Skeletal muscle cell (primary cell): ENCODE measurements at places on chromosomes 2 and 18.

- DNase-seq: peak; percentile 12
Measured at GRCh38 chr2:217521820-217522219, 481.0 kb downstream of the TNS1 start.

GRCh38 chr18:49185623-49186022, 234.9 kb upstream of the SMAD7 start:
- DNase-seq: no peak

DNA sequence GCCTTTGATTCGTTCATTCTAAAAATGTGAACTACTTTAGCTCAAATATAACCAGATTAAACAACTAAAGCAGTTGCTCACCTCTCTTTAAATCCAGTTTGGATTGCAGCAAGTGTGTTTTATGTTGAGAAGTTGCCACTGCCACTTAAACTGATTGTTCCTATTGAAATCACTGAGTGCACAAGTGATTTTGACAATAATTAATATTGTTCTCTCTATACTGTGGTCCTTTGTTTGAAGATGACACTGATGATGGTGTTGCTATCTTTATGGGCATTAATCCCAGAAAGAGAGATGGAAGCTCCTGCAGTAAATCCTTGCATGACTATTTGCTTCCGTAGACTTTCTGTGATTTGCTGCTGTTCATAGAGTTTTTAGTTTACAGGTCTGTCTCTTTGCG, 251.4 kb upstream of the ZEB2 start:
- DNase-seq: no peak

GRCh38 chr2:235382601-235383000, 111.2 kb upstream of the AGAP1 start:
- no peak for DNase-seq

- DNase-seq: no peak
Measured at GRCh38 chr2:226270285-226271058, 529.1 kb downstream of the IRS1 start.

DNA sequence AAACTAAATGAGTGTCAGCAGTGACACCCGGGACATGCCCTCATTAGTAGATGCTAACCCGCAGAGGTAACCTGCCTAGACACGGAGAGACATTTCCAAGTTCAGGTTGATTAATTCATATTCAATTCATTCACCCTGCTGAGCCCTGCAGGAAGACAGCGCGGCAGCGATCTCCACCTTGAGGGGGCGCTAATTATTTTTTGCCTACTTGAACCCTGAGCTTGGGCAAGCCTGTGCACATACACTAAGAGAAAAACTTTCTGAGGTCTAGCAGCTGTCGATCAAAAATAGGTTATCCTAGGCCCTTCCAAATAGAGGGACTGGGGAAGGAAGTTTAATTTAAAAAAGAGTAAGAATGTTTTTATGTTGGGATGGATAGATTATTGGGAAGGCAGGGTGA, 1.3 kb upstream of the LYPD6 start:
- DNase-seq: no peak

- DNase-seq: no peak
Measured at GRCh38 chr2:2033691-2034090, 289.4 kb upstream of the PXDN start.

DNA sequence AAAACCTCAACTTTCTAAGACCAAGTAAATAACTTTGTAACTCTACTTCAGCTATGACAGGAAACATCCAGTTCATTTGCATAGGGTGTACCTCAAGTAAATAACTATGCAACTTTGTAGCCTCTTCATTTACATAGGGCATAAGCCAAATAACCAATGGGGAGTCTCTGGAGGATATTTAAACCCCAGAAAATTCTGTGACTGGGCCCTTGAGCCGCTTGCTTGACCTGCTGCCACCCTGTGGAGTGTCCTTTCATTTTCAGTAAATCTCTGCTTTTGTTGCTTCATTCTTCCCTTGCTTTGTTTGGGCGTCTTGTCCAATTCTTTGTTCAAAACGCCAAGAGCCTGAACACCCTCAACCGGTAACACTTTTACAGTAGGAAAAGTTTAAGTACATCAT, 1112.7 kb upstream of the NRXN1 start:
- no peak for DNase-seq

GRCh38 chr2:176155356-176156044, 1.6 kb upstream of the HOXD3 start:
- no peak for DNase-seq

GRCh38 chr2:71829008-71829407, 318.7 kb downstream of the CYP26B1 start:
- no peak for DNase-seq

DNA sequence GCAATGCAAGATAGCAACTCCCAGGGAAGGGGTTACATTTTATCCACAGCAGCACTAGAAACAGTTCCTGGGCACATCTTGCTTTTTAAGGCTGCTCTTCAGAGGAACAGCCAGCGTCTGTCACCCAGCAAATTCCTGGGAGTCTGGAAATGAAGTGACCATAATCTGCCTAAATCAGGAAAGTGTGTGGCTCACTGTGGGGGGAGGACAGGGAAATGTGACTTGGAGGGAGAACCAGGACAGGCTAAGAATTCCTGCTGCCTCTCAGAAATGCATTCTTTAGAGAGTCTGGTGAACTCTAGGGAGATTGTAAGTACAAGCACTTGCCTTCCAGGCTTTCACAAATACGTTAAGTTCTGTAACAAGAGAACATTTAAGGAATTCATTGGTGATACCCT, 364.3 kb upstream of the SPHKAP start:
- no peak for DNase-seq

GRCh38 chr2:227761740-227762476, 16.2 kb downstream of the SCYGR8 start:
- DNase-seq: no peak

- DNase-seq: peak; percentile 24
Measured at GRCh38 chr2:63658176-63658968, 69.6 kb downstream of the MDH1 start.

DNA sequence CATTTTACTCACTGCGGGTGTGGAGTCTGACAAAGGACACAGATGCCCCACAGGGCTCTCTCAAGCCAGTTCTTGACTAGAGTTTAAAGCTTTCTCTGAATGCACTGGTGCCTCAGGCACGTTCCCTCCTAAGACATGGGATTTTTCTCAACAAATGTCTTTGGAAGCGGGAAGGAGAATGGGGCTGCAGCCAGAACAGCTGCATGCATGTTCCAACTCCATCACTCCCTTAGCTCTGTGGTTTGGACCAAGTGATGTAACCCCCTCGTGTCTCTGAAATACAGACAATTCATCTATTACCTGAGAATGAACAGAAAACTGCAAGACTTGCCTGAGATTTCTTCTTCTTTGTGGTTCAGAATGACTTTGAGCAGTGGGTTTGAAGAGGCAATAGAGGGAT, 141.7 kb upstream of the SERPINE2 start:
- no peak for DNase-seq

GRCh38 chr18:11004294-11004693, 145.1 kb downstream of the PIEZO2 start:
- no peak for DNase-seq

- no peak for DNase-seq
Measured at GRCh38 chr2:233059547-233059796, 670 bp upstream of the INPP5D start.

- DNase-seq: no peak
Measured at GRCh38 chr2:103529798-103530502, 768.1 kb downstream of the TMEM182 start.

- no peak for DNase-seq
Measured at GRCh38 chr2:157415591-157416101, 28.2 kb downstream of the CYTIP start.

DNA sequence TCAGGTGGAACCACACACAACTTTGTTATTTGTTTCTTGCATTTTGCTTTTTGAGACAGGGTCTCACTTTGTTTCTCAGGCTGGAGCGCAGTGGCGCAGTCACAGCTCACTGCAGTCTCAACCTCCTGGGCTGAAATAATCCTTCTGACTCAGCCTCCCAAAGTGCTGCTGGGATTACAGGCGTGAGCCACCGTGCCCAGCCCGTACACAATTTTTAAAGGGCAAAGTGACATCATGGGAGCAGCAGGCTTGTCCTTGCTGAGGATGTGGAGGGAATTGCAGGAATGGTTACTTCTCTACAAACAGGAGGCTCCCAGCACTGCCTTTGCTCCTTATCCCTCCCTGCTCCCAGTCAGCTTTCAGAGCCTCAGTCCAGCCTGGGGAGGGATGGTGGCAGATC, 355.9 kb upstream of the KLHL29 start:
- no peak for DNase-seq

DNA sequence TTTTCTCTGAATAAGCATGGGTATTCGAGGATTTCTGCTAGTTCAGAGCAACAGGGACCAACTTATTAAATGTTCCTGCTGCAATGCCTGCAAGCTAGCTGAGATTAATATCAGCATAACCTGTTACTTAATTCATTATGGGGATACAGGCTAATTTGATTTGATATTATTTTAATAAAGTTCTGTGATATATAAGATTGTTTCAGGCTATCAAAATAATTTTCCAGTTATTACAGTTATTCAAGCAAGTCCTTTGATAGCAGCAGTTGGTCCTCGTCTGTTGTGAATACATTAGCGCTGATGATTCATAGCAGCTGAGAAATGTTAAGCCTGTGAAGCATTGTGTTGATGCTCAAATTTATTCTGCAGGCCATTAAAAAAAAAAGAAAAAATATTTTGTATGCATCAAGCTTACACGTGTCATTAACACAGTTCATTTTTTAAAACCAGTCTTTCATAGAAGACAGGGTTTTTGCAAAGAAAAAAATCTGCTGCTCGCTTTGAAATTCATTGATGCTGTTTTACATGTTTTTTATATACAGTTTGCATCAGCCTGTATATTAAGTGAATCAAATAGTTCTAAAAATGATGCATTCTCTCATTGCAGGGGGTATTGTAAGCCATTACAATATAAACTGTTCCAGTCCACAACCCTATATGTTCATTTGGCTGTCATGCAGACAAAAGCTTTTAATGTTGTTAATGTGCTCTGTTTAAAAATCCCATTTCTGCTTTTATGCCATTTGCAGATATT, 482.5 kb downstream of the BCL11A start:
- no peak for DNase-seq

GRCh38 chr2:23926290-23926749, 603 bp downstream of the ATAD2B start:
- DNase-seq: no peak

GRCh38 chr2:173740639-173741038, 224.5 kb downstream of the SP3 start:
- DNase-seq: no peak

DNA sequence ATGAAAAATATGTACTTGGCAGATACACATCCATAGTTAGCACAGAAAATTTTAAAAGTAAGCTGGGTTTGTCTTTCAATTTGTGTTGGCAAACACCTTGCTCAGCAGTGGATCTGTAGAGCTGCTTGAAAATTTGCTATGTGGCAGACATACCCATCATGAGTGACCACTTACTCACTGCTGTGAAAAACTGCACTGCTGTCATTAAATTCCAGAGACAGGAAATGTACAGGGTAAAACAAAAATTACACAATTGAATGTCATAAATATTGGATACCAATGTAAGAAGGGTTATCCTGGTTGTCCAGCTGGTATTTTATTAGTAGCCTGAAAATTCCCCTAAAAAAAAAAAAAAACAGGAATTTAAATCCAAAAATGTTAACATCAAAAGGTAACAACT, 24.5 kb downstream of the NIF3L1 start:
- DNase-seq: peak; percentile 19

- DNase-seq: no peak
Measured at GRCh38 chr2:71071681-71072398, 3.4 kb downstream of the NAGK start.

DNA sequence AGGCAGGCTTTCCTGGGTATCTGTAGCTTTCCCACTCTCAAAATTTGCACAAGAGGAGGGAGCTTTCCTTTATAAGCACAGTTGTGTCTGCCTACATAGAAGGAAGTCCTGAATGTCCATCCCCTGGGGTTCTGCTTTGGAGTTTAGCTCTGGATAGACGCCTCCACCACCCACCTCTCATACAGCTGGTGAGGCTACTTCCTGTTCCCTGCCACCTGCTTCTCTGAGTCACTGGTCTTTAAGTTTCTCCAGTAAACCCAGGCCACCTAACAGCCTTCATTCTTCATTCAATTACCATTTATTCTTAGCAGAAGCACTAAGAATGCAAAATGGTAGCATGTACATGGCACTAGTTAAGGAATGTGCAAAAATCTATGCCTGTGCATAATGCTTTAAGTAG, 407.8 kb downstream of the CDH2 start:
- DNase-seq: no peak

- DNase-seq: peak; percentile 43
Measured at GRCh38 chr2:222448748-222449181, 24.4 kb downstream of the SGPP2 start.

- no peak for DNase-seq
Measured at GRCh38 chr18:6281874-6282273, 132.8 kb downstream of the L3MBTL4 start.

- no peak for DNase-seq
Measured at GRCh38 chr2:24671230-24671629, 122.0 kb downstream of the PTRHD1 start.

- no peak for DNase-seq
Measured at GRCh38 chr2:162317861-162318327, 590 bp downstream of the IFIH1 start.

GRCh38 chr2:147464737-147465357, 380.0 kb upstream of the ACVR2A start:
- no peak for DNase-seq

DNA sequence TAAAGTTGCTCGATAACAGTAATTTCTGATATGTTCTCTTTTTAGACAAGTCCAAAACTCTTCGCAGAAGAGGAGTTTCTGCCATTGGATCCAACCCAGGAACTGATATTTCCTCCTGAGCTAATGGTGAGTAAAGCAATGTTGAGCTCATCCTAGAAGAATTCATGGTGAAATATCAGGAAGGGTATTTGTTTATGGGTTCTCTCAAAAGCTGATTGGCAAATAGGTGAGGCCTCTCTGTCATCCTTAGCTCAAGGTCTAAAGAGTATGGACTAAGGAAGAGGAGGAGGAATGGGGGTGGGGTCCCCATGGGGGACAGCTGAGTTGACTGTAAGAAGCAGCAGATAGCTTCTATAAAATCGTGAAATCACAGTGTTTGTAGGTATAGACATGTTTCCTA, 18.2 kb downstream of the AOX1 start:
- DNase-seq: peak; percentile 57

DNA sequence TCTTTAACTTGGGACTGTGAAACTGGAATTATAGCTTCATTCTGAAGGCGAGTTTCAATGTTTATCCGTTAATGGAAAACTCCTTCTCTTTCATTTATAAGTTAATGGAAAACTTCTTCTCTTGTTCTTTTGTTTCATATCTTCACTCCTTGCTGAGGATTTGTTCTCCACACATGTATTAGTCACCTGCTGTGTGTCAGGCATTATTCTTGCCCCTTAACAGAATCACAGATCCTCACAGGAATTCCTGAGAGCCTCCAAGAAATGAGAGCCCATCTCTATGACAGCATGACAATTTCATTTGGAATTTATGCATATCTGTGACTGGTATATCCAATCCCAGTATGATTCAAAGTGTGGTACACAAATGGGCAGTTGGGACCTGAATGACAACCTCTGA, 545.8 kb downstream of the BCL11A start:
- no peak for DNase-seq

GRCh38 chr18:47775961-47776360, 154.5 kb downstream of the SMAD2 start:
- no peak for DNase-seq

- DNase-seq: no peak
Measured at GRCh38 chr2:214630402-214631045, 179.0 kb downstream of the BARD1 start.

- peak; percentile 46 for DNase-seq
Measured at GRCh38 chr2:54999182-54999581, 51.1 kb downstream of the RTN4 start.
